Activated CD4-positive, alpha-beta T cell treated with anti-CD3 and anti-CD28 coated beads for 48 hours (primary cell): ENCODE measurements at places on chromosomes 11 and 22.

- peak; percentile 73 for DNase-seq
These were observed 89.0 kb upstream of the PARVA start for GRCh38 chr11:12288212-12288930.

- no peak for DNase-seq
These were observed 116.9 kb downstream of the SOX6 start for GRCh38 chr11:16239141-16240105.

- DNase-seq, result no peak
These were observed 18.1 kb upstream of the SCN3B start for GRCh38 chr11:123672568-123672967.

DNA sequence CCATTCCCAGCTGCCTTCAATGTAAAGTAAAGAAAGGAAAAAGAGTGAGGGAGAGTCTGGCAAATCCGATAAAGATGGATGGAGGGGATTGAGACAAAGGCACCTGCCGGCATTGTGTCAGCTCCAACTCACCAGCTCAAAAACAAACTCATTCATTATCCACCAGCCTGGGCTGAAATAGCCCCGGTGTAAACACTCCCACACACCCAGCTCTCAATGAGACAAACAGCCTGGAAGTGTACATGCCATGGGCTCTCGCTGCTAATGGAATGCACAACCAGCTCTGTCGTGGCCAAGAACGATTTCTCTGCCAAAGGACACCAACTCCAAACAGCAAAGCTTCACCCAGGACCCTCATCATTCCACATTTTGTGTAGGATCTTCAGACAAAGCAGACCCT lies 89.3 kb upstream of the OPCML start:
- DNase-seq, result no peak

DNA sequence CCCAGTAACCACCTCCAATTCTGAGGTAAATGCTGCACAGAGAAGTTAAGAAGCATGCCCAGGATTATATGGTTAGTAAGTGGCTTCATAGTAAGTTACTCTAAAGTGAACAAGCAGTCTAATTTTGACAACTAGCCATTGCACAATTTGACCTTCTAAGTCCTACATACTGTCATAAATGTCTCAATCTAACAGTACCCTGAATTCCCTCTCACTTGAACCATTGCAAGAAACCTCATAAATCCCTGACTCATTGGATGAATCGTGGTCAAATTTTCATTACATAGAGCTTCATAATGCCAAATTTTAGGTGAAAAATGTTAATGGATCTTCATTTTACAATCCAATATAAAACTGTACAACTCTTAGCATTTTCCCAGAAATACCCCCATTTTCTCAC lies 217.3 kb upstream of the GRIA4 start:
- no peak for DNase-seq
